Uterus (tissue), 4 donors: ENCODE measurements at places on chromosomes 5 and 9. TPM values are rescaled to one million over a fixed set of nuclear protein-coding genes. Genes with fewer than 3 reads are reported as not detected.

DNA sequence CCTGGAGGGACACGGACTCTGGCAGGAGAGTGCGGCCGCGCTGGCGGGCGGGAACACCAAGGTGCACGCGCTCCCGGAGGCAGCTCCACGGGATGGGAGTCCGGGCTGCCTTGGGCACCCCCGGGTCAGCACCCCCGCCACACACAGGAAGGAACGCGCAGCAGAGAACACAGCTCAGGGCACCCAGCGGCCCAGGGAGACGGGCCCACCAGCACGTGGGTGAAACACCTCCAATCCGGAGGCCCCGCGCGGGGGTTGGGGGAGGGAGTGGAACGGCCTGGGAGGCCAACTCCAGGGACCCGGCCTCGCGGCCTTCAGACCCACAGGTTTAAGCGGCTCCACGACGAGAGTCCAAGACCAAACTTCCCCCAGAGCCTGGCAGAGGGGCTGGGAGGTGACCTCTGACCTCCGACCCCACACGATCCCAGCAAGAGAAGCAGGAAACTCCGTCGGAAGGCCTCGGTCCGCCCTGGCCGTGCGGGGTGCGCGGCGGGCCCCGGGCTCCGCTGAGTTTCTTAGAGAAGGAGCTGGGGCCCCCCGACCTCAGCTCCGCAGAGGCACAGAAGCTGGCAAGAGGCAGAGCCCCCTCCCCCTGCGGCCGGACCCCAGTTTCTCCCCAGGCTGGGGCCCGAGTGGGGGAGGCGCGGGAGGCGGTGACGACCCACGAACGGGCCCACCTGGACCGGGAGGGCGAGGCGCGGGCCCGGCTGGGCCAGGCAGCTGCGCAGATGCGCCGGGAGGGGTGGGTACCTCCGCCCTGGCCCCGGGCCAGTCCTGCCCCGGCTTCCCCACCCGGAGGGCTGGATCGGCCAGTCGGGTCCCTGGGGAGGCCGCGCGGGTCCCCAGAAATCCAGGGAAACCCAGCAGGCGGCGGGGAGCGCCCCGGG is 851 bp downstream of the NACC2 start:
- DNase-seq = peak; percentile 84
- peak overlapping the region; percentile 94 for H3K27ac ChIP-seq
- H3K4me1 ChIP-seq = peaks cover 35% of the 10 kb centered on the region
- H3K36me3 ChIP-seq = no peaks in the 10 kb centered on the region
- peak overlapping the region; percentile 86 for H3K4me3 ChIP-seq
- no peaks in the 10 kb centered on the region for H3K27me3 ChIP-seq

DNA sequence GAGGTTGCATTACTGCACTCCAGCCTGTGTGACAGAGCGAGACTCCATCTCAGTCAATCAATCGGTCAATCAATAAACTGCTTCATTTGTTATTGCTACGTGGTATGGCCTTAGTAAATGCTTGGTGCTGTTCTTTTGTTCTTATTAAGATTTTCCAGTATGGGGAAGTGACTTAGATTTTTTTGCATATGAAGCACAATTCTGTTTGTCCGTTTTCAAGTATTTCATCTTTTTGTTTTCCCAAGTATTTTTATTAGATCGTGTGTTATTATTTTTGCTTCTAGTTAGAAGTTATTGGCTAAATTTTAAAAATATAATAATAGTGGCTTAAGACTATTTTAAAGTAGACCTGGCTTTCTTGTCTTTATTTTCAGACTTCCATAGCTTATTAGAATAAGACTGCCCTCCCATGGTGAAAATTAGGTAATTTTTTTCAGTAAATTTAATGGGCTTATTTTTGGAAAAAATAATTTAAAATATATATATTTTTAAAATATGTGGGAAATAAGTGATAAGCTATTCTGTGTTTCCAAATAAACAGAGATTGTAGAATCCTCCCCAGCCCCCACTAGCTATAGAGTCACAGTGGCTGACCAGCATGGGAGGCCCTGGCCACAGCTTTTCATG is 14.7 kb upstream of the OMD start:
- H3K4me3 ChIP-seq = no peak overlapping the region
- H3K36me3 ChIP-seq = no peaks in the 10 kb centered on the region
- no peaks in the 10 kb centered on the region for H3K4me1 ChIP-seq
- peak overlapping the region; percentile 29 for H3K27ac ChIP-seq
- no peak for DNase-seq

DNA sequence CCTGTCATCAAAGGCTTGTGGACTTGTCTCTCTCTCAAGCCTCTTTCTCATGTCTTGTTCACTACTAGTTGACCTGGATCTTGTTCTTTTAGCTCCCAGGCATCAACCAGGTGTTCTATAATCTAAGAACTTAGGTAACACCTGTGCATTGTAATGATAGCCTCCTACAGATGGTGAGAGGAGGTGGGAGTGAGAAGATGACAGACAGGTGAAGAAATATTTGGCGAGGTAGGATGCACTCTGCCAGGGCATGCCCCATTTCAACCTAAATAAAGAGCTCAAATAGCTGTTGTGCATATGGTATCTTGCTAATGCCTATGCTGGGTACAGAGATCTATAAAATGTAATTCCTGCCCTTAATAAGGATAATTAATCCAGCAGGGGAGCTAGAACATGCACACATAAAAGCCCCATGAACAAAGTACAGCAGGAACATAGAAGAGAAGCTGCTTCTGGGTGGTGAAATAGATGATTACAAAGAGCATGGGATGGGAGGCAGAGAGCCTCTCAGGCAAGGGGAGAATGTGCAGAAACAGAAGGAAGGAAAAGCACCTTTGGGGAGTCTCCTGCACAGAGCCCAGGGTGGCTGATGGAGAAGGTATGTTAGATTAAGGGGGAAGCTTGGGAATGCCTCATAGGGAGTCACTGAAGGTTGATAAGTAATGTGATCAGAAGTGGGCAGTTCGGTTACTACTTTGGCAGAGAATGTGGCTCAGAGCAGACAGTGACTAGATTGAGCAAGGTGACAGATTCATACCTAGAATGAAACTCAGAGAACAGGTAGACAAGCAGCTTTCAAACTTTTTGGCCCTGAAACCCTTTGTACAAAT is 28.0 kb upstream of the PLIN2 start:
- H3K27ac ChIP-seq = peak overlapping the region; percentile 85
- no peaks in the 10 kb centered on the region for H3K27me3 ChIP-seq
- H3K4me1 ChIP-seq = no peaks in the 10 kb centered on the region
- H3K36me3 ChIP-seq = no peaks in the 10 kb centered on the region

DNA sequence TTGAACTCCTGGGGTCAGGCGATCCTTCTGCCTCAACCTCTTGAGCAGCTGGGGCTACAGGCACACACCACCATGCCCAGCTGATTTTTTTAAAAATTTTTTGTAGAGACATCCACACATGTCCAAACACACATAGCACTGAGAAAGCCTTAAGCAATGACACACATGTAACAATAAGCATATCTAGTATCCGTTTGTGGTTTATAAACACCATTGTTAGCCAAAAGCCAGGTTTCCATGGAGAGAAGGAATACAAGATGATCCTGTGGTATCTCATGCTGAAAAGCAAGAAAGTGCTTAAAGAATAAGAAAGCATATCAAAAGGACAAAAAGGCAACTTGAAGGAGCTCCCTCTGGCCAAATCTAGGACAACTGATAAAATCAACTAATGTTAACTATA is 29.7 kb upstream of the SLC1A3 start:
- no peaks in the 10 kb centered on the region for H3K36me3 ChIP-seq
- no peak overlapping the region for H3K4me3 ChIP-seq
- H3K4me1 ChIP-seq = no peaks in the 10 kb centered on the region
- no peak for DNase-seq
- H3K27ac ChIP-seq = no peak overlapping the region

- no peak overlapping the region for H3K4me3 ChIP-seq
- no peaks in the 10 kb centered on the region for H3K36me3 ChIP-seq
- no peaks in the 10 kb centered on the region for H3K27me3 ChIP-seq
- no peak overlapping the region for H3K27ac ChIP-seq
- no peak for DNase-seq
- no peaks in the 10 kb centered on the region for H3K4me1 ChIP-seq
These were observed 331.5 kb upstream of the GRIN3A start for GRCh38 chr9:102069969-102070368.

DNA sequence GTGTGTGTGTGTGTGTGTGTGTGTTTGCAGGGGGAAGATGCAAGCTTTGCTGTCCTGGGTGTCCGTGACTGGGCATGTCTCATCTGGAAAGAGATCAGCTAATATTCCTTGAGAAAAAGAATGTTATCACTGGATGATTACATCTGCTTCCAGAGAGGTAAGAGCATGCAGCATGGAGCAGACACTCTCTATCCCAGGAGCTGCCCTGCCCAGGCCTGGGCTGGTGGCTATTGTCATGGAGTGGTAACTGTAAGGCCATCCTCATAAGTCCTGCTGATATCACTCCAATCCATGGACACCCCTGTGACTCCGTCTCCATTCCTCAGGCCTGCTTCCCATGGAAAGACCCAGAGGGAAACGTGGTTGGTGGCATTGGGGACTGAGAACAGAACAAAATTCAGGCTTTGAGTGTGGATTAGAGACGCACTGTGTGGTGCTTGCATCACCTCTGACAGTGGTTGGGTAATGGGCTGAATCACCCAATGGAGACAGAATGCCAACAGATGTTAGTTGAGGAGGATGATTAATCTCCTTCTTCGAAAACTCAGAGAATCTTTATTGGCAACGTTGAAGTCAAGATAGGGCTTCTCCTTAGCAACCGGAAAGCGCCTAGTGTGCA is 52.0 kb upstream of the KCNIP1 start:
- H3K36me3 ChIP-seq = no peaks in the 10 kb centered on the region
- no peak for DNase-seq
- no peak overlapping the region for H3K4me3 ChIP-seq

DNA sequence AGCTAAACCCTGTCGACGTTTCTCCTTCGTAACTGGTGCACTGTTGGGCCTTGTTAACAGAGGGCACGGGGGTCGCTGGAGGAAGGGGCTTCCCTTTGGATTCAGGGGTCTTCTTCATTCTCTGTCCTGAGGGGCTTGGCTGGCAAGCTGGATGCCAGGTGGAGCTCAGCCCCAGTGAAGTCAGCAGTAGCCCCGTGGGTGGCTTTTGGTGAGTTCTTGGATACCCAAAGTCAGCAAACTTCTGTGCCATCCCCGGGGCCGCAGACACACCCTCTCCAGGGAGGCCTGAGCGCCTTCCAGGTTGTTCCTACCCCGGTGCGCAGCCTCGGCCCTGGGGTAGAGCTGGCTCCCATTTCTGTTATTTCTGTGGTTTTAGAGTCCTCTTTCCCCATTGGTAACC is 12.3 kb upstream of the OBP2A start:
- no peaks in the 10 kb centered on the region for H3K27me3 ChIP-seq
- H3K27ac ChIP-seq = no peak overlapping the region
- H3K4me3 ChIP-seq = no peak overlapping the region

DNA sequence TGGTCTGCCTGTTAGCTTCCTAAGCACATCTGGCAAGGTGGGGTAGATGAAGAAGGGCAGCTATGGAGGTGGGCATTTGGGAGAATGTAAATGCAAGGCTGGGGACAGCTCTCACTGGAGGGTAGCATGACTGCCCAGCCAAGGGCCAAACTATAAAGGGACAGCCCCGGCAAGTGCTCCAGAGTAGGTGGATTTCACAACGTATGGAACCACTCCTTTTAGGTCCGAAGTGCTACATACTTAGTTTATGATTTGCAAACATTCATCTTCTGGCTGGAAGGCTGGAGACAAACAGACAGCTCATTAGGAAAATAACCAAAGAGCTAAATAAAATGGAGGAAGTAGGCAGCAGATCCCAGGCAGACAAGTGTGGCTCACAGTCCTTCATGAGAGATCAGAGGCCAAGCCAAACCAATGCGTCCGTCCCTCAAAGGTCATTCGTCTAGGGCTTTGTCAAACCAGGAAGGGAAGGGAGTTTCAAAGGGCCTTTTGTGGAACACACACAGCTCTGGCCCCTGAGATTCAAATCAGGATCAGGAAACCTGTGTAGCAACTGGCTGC is 42.5 kb upstream of the GLRX start:
- no peaks in the 10 kb centered on the region for H3K27me3 ChIP-seq
- H3K4me3 ChIP-seq = no peak overlapping the region
- no peak for DNase-seq
- no peaks in the 10 kb centered on the region for H3K36me3 ChIP-seq
- H3K4me1 ChIP-seq = no peaks in the 10 kb centered on the region

GRCh38 chr5:138338411-138339090 is 485 bp downstream of the FAM53C start:
- H3K4me1 ChIP-seq = peaks cover 5% of the 10 kb centered on the region
- H3K27ac ChIP-seq = peak overlapping the region; percentile 92
- no peak for DNase-seq
- peak overlapping the region; percentile 88 for H3K4me3 ChIP-seq
- no peaks in the 10 kb centered on the region for H3K36me3 ChIP-seq

DNA sequence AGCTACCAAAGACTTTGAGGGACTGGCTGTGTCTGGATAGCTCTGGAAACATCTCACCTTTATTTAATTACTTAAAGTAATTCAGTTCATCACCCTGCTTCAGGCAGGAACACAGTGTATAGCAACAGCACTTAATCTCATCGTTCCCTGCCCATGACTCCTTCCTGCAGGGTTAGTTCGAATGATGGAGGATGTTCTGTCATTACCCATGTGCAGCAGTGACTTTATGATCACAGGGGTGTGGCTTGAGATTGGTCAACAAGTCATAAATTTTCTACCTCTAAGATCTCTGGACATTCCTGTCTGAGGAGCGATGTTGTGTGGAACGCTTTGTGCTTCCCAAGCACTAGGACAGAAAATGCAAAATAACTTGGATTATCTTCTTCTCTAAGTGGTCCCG is 37.1 kb upstream of the PRUNE2 start:
- no peak overlapping the region for H3K27ac ChIP-seq
- no peaks in the 10 kb centered on the region for H3K4me1 ChIP-seq
- no peak for DNase-seq
- no peak overlapping the region for H3K4me3 ChIP-seq

DNA sequence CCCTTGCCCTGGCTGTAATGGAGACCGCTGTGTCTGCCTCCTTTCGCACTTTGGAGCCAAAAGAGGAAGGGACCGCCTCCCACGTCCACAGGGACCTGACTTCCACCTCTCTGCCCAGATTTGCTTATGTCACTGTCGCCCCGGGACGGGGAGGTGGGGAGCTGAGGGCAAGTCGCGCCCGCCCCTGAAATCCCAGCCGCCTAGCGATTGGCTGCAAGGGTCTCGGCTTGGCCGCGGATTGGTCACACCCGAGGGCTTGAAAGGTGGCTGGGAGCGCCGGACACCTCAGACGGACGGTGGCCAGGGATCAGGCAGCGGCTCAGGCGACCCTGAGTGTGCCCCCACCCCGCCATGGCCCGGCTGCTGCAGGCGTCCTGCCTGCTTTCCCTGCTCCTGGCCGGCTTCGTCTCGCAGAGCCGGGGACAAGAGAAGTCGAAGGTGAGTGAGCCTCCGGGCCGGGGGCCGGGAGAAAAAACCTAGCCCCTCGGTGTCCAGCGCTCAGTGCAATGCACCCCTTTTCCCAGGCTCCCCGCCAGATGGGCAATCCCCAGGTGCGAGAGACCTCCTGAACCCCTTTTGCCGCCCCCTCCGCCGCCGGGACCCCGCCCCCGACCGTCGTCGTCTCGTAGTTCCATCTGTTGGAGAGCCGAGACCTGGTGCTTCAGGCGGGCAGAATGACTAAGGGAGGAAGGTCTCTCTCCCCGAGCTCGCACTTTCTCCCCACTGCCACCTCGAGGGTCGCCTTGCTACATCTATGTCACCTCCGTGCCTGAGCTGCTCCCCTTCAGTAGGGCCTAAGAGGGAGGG is at the start of gene GPX3:
Gene GPX3, plus strand, starts transcription at position 288 of the 807 bp plus-strand sequence. Its CDS starts 64 bp downstream, at position 352.
- peak within 1 kb of the TSS; percentile 91 for H3K27ac ChIP-seq
- peak; percentile 86 for DNase-seq
- no peaks in the 10 kb centered on the region for H3K27me3 ChIP-seq
- no peaks in the 10 kb centered on the region for H3K4me1 ChIP-seq

ENTPD8 gene
- total RNA-seq = not detected

OR13J1 gene
- not detected for total RNA-seq

RPS23 gene
- total RNA-seq = 2,549 TPM

TTC16 gene
- total RNA-seq = 0.48 TPM

KCTD16 gene
- total RNA-seq = 0.12 TPM
